Suppressor macrophage (primary cell): ENCODE measurements at places on chromosomes 5 and 9.
A peak's percentile ranks its signal among the peaks of the same experiment; 100 is the strongest.

DNA sequence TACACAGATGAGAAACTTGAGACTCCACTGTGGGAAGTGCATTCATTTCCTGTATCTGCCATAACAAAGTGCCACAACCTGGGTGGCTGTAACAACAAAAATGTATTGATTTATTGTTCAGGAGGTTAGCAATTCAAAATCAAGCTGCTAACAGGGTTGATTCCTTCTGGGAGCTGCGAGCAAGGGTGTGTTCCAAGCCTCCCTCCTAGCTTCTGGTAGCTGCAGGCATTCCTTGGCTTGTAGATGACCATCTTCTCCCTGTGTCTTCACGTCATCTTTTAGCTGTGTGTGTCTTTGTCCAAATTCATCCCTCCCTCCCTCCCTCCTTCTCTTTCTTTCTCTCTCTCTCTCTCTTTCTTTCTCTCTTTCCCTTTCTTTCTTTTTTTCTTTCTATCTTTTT is 258.1 kb downstream of the MSX2 start:
- DNase-seq, result no peak

DNA sequence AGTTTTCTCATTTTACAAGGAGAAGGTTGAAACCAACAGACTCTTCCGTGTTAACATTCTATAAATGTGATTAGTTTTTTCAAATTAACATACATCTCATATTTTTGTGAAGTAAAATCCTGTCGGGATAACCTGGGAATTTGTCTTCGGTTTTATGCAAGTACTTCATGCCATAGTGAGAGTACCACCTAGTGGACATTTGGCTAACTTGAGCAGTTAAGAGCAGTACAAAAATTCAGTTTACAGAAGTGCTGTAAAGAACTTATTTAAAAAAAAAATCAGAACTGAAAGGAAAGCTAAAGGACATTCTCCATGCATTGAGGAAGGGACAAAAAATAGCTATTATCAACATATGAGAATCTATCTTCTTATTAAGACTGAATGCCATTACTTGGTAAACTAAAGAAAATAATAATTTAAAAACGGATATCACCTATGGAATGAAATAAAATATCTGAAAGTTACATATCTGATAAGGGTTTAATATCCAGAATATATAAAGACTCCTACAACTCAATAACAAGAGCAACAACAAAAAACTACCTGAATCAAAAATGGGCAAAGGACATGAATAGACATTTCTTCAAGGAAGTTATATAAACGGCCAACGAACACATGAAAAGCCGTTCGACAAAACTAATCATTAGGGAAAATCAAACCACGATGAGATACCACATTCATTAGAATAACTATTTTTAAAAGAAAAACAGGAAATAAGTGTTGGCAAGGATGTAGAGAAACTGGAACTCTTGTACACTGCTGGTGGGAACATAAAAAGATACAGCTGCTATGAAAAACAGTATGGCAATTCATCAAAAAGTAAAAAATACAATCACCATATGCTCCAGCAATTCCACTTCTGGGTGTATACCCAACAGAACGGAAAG is 117.0 kb upstream of the GNA14 start:
- peak; percentile 68 for DNase-seq

GRCh38 chr5:1367149-1367548 is 22.2 kb upstream of the CLPTM1L start:
- no peak for DNase-seq

DNA sequence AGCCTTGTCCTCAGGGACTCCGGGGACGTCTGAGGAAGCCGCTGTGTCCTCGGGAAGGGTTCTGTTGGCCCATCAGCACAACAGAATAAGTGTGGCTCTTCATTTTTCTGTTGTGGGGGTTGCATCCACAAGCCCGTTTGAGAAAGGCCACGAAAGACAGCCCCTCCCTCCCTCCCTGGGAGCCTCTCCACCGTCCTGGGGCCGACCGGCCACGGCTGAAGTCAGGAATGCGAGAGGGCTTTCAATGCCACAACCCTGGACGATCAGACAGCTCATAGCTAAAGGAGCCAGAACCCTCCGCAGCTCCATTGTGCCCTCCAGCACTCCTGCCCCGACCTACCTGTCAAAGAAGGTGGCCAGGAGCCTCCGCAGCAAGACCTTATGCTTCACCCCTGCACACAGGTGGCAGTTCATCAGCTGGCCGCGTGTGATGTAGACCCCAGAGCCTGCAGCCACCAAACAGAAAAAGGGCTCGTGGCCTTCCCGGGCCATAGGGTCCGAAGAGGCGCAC is 52.4 kb upstream of the UBAC1 start:
- no peak for DNase-seq

- no peak for DNase-seq
Observed at GRCh38 chr9:16090907-16091629, 538.2 kb downstream of the CCDC171 start.

GRCh38 chr5:159181152-159181551 is 28.2 kb downstream of the RNF145 start:
- no peak for DNase-seq

DNA sequence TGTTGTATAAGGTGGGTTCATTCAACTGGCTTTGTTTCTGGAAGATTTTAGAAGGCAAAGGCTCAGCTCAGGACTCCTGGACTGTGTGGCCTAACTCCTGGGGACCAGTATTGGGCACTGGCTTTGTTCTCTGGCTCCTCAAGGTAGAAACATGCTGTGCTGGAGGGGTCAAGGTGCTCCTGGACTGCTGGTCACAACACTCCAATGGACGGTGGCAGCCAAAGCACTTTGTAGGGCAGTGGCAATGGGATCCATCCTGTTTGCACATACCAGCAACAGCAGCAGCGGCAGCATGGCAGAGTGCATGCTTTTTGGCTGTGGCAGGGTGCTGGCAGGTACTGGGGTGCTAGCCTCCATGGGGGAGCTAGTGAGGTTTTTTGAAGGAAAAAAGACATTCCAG is 65.3 kb downstream of the SLCO6A1 start:
- DNase-seq, result no peak

GRCh38 chr5:89951876-89952275 is 457.7 kb downstream of the CETN3 start:
- no peak for DNase-seq

GRCh38 chr5:139495638-139496435 is 13.3 kb upstream of the STING1 start:
- DNase-seq, result peak; percentile 67

- no peak for DNase-seq
Observed at GRCh38 chr5:95889076-95889475, 66.5 kb upstream of the GLRX start.

GRCh38 chr5:139903795-139904565 is 108.4 kb downstream of the PSD2 start:
- peak; percentile 1 for DNase-seq

DNA sequence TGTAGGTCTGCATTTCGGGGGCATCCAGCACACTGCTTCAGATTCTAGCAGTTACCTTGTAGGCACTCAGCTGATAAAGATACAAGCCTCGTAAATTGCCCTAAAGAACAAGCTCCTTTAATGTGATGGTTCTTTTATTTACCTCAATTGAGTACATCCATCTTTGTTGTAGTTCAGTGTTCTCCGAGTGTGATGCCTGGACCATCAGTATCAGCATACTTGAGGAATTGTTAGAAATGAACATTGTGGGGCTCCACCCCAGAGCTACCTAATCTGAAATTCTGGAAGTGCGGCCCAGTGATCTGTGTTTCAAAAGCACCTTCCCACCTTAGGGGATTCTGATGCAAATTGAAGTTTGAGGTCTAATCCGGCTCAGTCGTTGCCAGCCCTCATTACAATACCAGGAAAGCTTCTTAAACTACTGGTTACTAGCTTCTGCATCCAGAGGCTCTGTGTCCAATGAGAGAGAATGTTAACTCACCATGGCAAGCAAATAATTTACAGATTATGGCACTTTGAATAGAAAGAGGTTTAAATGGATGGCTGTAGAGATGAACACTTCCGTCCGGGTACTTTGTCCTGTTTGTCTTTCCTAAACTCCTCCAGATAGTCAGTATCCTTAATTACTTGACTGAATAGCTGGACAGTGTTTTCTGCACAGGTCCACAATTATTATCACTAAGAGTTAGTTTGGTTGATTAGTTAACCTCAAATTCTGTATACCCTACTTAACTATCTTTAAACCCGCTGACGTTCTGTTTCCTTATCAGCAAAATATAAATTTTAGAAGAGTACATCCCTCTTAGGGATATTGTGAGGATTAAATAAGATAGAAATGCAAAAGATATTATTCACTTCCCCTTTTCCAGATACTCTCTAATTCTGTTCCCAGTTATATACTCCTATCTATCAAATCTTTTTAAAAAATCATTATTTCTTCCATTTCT is 47.9 kb downstream of the RAI14 start:
- DNase-seq, result no peak

- no peak for DNase-seq
Observed at GRCh38 chr9:72749276-72749675, 203.6 kb downstream of the ALDH1A1 start.

- DNase-seq, result no peak
Observed at GRCh38 chr9:117543089-117543488, 128.2 kb upstream of the ASTN2 start.

DNA sequence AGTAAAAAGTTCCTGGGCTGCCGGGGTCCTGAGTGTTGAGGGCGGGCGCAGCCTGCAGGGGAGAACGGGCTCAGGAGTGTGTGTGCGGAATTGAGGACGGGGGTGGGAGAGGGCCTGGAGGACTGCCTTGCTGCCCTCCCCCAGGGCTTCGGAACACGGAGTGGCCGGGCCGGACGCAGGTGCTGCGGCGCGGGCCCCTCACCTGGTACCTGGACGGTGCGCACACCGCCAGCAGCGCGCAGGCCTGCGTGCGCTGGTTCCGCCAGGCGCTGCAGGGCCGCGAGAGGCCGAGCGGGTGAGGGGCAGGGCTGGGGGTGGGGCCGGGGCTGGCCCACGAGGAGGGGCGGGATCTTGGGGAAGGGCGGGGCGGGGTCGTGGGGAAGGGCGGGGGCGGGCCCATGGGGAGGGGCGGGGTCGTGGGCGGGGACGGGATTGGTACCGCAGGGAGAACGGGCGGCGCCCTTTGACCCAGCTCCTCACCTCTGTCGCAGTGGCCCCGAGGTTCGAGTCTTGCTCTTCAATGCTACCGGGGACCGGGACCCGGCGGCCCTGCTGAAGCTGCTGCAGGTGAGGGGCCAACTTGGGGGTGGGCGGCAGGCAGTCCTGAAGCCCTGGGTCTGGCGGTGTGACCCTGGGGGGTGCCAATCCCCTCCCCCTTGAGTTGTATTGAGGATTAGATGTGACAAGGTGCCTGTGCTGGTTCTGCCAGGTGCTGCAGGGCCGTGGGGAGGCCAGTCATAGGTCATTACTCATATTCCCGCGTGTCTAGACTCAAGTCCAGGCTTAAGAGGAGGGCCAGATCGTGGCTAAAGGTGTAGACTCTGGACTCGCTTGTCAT is 7.1 kb downstream of the FPGS start:
- no peak for DNase-seq

- no peak for DNase-seq
Observed at GRCh38 chr5:3022665-3023064, 271.2 kb upstream of the IRX2 start.

DNA sequence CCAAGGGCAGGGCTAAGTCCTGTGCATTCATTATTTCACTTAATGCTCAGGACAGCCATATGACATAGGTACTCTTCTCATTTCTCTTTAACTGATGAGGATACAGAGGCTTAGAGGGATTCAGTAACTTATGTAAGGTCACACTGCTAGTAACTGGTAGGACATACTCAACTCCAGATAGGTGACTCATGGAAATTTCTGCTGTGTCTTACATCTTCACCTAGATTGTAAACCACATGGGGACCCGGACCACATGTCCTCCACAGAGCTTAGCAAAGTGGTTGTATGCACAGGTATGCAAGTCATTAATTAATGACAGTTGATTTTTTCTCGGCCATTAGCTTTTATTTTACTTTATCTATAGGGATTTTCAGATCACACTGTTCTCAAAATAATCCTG is 29.3 kb downstream of the SLC1A1 start:
- no peak for DNase-seq

DNA sequence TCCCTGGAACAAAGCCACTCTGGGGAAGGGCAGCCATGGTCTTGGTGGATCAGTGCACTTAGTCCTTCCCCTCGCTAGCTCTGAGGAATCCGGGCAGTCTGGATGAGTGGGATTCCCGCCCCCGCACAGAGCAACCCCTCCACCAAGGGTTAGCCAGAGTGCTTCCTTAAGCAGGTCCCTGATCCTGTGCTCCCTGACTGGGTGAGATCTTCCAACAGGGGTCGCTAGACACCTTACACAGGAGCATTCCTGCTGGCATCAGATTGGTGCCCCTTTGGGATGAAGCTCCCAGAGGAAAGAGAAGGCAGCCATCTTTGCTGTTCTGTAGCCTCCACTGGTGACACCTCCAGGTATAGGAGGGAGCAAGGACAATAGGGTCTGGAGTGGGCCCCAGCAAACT is 228.8 kb downstream of the AP3B1 start:
- no peak for DNase-seq

GRCh38 chr5:129098488-129099183 is 4.1 kb downstream of the ISOC1 start:
- no peak for DNase-seq

GRCh38 chr9:98080780-98081179 is 24.2 kb downstream of the NANS start:
- no peak for DNase-seq

GRCh38 chr5:173499471-173500212 is 116.8 kb downstream of the BOD1 start:
- DNase-seq, result no peak

- no peak for DNase-seq
Observed at GRCh38 chr5:57716661-57717060, 234.1 kb upstream of the ACTBL2 start.

- no peak for DNase-seq
Observed at GRCh38 chr5:109786206-109786855, 96.6 kb downstream of the MAN2A1 start.

DNA sequence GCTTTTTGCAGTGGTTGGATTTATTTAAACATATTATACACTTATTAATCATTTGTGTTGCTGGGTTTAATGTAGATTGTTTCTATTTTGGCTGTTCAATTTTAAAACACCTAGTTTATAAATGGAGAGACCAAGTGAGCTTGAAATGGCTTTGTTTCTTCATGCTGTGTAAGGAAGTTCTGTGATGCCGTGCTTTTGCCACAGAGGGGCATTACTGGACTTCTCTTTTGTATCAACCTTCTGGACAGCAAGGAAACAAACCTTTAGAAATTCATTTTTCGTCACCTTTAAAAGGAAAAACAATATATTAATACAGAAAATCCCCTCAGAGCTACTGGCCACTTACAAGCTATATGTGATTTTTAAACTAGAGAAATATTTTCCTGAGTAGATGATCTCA is 81.9 kb downstream of the DMRTA1 start:
- no peak for DNase-seq

GRCh38 chr5:54703565-54704255 is 186.2 kb downstream of the SNX18 start:
- no peak for DNase-seq

DNA sequence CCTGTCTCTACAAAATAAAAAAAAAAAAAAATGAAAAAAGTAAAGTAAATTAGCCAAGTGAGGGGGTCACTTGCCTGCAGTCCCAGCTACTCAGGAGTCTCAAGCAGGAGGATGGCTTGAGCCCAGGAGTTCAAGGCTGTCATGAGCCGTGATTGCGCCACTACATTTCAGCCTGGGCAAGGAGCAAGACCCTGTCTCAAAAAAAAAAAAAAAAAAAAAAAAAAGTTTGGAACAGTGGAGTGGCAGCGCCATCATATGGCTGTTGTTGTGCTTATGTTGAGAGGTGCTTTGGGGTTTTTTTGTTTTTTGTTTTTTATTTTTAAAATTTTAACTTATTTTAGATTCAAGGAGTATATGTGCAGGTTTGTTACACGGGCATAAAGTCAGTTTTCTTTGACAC is 3.6 kb downstream of the BRIX1 start:
- no peak for DNase-seq
